ENCODE measurements at places on chromosomes 7 and 10.

- peaks cover 43% of the 10 kb centered on the region for H3K4me1 ChIP-seq
- peak; percentile 60 for DNase-seq
- peaks cover 5% of the 10 kb centered on the region for H3K27me3 ChIP-seq
- no peaks in the 10 kb centered on the region for H3K36me3 ChIP-seq
These were observed 29.8 kb downstream of the MTURN start for GRCh38 chr7:30164567-30164966.

DNA sequence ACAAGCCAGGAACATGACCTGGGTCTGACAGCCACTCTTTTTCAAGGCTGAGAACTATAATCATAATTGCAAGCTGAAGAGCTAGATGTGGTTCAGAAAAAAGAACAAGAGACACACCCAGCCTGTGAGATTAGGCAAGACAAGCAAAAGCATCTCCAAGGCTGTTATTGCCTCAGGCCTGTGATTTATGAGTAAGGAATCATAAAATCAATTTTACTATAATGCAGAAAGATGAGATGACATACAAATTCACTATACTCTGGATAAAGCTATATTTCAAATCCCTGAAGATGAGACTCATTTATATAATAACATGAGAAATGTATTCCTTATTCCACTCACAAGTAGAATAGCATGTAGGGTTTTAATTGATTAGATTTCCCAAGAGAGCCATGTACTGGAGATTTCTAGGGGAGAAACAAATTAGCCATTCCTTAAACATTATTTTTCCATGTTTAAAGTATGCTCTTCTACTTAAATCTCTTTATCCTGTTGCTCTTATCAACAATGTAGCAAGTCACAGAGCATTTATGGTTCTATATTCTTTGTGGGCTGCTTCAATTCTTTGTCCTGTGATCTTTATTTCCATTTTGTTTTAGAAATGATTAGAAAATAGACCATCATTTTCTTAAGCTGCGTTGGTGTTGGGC is 47.4 kb downstream of the FHIP2A start:
- peak; percentile 47 for DNase-seq
- peak overlapping the region; percentile 70 for H3K27ac ChIP-seq
- H3K4me3 ChIP-seq: peak overlapping the region; percentile 29
- peaks cover 76% of the 10 kb centered on the region for H3K4me1 ChIP-seq
- H3K36me3 ChIP-seq: peaks cover 36% of the 10 kb centered on the region

DNA sequence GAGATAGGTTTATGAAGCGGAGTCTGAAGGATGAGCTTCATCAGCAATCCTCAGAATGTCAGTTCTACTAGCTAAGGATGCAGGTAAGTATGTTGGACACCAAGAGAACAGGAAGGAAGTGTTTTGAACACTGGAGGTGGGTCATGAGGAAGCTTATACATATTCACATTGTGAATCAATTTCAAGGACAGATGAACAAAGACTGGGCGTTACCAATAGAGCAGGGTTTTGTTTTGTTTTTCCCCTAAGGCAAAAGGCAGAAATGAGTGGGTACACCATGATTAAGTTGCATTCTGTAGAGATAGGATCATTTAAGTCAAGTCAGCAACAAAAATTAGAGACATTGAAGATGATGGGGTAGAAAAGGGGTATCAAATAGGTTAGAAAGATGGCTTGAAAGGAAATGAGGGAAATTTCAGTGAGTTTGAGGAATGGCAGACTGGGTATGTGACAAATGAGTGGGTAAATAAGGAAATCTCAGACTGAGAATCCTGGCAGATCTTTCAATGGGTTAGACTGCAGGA is 51.7 kb downstream of the MEST start:
- no peak for DNase-seq
- no peak overlapping the region for H3K27ac ChIP-seq
- H3K4me1 ChIP-seq: no peaks in the 10 kb centered on the region
- H3K27me3 ChIP-seq: peaks cover 3% of the 10 kb centered on the region

GRCh38 chr10:51707392-51707791 is 8.0 kb upstream of the CSTF2T start:
- no peaks in the 10 kb centered on the region for H3K4me1 ChIP-seq
- DNase-seq: no peak
- H3K4me3 ChIP-seq: no peak overlapping the region
- H3K36me3 ChIP-seq: no peaks in the 10 kb centered on the region
- H3K27ac ChIP-seq: no peak overlapping the region
- H3K27me3 ChIP-seq: no peaks in the 10 kb centered on the region

DNA sequence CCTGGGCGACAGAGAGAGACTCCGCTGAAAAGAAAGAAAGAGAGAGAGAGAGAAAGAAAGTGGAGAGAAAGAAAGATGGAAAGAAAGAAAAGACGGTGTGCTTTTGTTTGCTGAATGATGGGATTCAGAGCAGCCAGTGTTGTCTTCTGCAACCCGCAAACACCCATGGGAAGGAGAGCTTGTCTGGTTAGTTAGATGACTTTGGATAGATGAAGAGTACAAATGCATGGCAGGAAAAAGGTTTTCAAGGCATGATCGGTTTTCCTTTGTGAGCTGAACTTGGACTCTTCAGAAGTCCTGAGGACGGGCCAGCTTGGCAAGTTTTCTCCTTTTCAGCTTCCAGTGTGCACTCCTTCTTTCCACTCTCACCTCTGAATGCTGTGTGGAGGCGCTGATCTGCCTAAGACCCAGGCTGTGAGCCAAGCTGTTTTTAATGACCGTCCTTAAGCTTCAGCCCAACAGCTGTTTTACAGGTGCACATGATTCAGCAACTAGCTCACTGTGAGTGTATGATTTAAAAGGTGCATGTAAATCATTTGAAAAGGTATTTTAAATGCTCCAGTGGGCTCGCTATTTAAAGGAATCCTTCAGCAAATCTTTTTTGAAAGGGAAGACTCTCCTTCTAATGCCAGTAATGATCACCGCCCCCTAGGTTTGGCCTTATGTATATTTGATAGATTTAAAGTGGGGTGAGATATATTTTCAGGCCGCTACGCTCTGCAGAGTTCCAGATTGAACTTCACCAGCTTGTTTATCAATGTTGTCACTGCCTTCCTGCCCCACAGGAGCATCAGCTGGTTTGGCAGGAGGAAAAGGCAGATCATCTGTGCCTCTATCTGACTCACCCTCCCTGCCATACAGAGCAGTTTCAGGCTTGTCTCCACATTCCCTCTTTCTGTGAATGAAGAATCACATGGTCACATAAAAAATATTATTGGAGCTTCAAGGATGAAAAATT is 115.0 kb downstream of the PLXDC2 start:
- H3K27ac ChIP-seq: no peak overlapping the region
- no peak for DNase-seq
- no peaks in the 10 kb centered on the region for H3K4me1 ChIP-seq
- H3K27me3 ChIP-seq: no peaks in the 10 kb centered on the region
- H3K4me3 ChIP-seq: no peak overlapping the region
